Stimulated activated CD8-positive, alpha-beta memory T cell treated with anti-CD3 and anti-CD28 coated beads, Interleukin-4, amount 100 ng/mL, for 48 hours (primary cell): ENCODE measurements at places on chromosomes 6 and 20.

DNA sequence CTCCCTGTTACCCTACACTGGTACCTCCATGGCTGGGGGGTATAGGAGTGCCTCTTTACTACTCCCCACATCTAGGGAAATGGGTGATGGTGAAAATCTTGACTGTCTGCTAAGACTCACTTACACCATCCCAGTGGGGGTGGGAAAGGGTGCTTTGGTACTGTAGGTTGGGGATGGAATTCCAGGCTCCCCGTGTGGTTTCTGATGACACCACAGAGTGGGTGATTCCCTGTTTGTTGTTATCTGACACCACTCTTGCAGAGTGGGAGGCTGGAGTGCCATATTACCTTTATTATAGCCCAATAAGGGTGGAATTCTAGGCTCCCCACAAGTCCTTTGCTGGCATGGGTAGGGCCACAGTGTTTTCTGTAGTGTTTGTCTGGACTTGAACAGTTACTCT is 264.6 kb upstream of the MAN1A1 start:
- no peak for DNase-seq

- no peak for DNase-seq
These were observed 61.5 kb downstream of the RREB1 start for GRCh38 chr6:7169296-7169721.

DNA sequence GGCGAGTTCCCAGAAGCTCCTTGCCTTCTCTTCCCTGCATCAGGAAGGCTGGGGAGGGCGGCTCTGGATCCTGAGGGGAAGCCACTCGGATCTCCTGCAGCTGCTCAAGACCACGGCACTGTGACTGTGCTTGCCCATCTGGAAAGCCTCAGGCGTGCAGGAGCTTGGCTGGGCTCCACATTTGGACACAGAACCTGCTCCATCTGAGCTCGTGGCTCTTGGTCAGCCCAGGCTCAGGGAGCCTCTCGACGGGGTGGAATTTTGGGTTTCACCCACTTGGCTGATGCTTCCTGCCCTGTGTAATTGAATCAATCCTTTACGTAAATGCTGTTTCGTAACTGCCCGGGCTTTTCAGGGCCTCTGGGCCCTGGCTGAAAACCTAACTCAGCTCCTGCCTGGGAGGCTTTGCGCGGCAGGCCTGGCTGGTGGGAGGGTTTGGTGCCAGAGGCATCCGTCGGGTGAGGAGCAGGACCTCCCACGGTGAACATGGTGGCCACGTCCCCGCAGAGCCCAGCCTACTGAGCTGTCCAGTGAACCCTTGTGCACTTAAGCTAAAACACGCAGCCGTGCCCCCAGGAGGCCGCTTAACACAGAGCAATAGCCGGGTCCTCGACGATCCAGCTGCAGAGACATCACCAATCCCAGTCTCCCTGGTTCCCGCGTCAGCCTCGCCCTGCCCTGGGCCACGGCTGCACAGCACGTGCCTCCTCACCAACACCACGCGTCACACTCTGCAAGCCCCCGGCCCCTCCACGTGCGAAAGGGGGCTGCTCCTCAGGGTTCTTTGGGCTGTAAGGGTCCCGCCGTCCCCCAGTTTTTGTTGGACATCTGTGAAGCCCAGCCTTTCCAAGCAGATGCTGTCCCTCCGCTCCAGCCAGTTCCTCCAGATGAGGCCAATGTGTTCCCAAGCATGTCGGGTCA is 241.0 kb downstream of the DLL1 start:
- peak; percentile 19 for DNase-seq

GRCh38 chr20:15158533-15158932 is 821.1 kb upstream of the FLRT3 start:
- DNase-seq, result no peak

DNA sequence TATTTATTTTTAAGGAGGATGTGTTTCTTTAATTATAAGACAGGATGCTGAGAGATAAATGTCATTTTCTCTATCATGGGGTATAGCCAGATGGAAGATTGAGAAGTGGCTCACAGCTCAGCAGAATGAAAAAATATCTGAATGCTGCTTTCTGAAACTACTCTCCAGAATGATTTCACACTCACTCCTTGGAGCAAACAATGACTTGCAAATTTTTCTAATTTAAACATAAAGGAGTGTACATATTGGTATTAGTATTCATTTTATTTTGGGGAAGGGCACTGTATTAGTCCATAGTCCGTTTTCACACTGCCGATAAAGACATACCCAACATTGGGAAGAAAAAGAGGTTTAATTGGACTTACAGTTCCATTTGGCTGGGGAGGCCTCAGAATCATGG is 52.4 kb upstream of the TRIM26 start:
- no peak for DNase-seq

DNA sequence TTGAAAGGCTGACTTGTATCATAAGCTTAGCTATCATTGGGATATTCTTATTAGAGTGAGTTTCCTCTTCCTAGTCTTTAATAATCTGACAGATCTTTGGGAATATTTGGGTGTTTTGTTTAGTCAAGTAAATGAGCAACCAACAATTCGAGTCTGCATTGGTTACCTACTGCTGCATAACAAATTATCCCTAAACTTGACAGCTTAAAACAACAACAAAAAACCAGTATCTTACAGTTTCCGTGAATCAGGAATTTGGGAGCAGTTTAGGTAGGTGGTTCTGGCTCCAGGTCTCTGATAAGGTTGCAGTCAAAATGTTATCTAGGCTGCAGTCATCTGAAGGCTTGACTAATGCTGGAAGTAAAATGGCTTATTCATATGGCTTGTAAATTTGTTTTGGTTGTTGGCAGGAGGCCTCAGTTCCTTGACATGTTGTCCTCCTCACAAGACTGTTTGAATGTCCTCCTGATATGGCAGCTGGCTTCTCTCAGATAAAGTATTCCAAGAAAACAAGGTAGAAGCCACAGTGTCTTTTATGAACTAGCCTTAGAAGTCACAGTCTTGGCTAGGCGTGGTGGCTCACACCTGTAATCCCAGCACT is 7.2 kb downstream of the GTF3C6 start:
- no peak for DNase-seq

DNA sequence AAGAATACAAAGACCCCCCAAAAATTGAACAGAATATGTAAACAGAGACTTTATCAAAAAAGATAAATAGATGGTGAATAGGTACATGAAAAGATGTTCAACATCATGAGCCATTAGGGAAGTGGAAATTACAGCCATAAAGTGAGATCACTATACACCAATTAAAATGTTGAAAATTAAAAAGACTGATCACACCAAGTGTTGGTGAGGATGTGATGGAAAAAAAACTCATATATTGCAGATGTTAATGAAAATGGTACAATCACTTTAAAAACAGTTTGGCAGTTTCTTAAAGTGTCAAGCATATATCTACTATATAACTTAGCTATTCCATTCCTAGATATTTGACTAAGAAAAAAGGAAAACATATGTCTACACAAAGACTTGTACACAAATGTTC is 280.5 kb downstream of the DHX35 start:
- no peak for DNase-seq

GRCh38 chr6:106939208-106939607 is 35.3 kb downstream of the CD24 start:
- no peak for DNase-seq

DNA sequence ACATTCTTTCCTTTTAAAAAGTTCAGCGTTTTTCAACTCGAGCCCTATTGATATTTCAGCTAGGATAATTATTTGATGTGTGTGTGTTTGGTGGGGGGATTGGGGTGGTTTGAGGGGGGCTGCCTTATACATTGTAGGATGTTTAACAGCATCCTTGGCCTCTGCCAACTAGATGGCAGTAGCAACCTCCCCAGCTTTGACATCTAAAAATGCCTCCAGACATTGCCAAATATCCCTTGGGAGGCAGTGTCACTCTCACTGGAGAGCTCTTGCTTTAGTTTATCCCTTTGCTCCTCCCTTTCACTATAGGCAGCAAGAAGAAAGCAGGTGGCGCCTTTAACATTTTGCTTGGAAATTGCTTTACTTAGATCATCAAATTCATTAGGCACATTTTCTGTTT is 14.6 kb upstream of the TP53TG5 start:
- DNase-seq, result no peak

- no peak for DNase-seq
These were observed at the start of gene MATN4 for GRCh38 chr20:45308117-45308778. Gene MATN4, minus strand, starts transcription at chr20:45308299. Its CDS starts 2,717 bp downstream, at chr20:45305582.

DNA sequence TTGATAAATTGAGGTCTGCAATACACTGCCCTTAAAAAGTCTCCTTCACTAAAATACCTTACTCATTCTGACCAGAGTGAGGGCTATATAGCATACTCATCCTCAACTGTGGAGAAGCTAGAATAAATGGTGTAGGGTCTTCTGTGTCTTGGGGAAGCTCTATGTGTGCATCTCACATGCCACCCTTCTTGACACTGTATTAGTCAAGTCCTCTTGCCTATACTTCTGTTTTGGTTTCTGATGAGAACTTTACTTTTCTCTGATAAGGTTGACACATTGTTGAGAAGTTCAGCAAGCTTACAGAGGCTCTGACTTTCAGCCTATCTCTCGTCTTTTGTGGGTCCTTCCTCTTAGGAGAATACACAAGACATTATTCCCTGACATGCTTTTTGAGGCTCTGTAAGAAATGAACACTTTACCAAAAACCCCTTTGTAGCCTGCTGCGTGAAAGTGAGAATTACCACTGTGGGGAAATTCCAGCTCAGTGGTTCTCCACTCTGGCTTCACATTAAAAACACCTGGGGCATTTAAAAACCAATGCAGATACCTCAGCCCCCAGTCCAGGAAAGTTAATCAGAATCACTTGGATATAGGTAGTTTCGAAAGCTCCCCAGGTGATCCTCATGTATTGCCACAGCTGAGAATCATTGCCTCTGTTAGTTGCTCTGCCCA is 372.1 kb upstream of the HS3ST5 start:
- no peak for DNase-seq

DNA sequence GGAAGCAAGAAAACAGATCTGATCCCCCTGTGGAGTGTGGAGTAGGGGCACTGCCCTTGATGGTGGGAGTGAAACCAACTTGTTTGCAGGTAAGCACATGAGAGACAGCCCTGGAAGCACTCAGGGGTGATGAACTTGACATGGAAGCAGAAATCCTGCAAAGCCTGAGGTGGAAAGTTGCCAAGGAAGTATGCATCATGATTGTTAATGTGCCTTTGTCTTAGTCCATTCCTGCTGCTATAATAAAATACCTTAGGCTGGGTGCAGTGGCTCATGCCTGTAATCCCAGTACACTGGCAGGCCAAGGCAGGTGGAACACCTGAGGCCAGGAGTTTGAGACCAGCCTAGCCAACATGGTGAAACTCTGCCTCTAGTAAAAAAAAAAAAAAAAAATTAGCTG is 40.2 kb upstream of the IFNGR1 start:
- DNase-seq, result no peak

- DNase-seq, result no peak
These were observed 667.6 kb downstream of the TENT5A start for GRCh38 chr6:81084776-81085430.

GRCh38 chr6:2477666-2478065 is 232.3 kb upstream of the GMDS start:
- no peak for DNase-seq

DNA sequence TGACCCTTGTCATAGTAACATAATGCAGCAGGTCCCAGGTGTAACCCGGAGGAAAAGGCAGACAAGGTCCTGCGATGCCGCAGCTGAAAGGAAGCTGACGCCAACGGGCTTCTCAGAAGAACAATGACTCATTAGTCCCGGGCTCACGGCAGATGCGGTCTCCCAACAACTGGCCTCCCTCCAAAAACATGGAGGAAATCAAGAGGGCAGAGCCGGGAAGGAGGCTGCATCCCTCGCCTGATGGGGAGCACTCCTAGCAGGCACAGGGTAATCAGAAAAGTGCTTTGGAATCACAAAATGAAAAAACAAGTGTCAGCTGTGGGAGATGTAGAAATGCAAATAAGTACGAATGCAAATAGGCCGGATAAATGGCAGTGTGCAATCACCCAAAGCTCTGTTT is 165.2 kb upstream of the AGPAT4 start:
- no peak for DNase-seq

DNA sequence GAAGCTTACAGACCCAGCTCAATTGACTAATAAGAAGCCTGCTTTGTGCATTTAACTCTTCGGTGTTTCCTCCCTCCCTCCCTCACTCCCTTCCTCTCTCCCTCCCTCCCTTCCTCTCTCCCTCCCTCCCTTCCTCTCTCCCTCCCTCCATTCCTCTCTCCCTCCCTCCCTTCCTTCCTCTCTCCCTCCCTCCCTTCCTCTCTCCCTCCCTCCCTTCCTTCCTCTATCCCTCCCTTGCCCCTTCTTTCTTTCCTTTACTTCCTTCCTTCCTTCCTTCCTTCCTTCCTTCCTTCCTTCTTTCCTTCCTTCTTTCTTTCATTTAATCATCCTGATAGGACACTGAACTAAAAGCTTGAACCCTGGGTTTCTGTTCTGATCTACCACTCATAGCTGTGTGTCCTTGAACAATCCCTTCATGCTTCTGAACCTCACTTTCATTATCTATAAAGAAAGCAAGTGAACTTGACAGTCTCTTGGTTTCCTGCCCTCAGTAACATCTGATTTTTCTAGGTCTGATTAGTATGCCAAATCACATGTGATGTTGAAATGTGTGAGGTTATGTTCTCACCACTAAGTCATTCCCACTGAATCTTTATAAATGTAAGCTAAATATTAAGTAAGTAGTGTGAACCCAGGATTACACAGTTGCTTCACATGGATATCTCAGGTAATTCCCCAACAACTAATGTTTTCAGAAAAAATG is 132.3 kb upstream of the BMP2 start:
- DNase-seq, result no peak

DNA sequence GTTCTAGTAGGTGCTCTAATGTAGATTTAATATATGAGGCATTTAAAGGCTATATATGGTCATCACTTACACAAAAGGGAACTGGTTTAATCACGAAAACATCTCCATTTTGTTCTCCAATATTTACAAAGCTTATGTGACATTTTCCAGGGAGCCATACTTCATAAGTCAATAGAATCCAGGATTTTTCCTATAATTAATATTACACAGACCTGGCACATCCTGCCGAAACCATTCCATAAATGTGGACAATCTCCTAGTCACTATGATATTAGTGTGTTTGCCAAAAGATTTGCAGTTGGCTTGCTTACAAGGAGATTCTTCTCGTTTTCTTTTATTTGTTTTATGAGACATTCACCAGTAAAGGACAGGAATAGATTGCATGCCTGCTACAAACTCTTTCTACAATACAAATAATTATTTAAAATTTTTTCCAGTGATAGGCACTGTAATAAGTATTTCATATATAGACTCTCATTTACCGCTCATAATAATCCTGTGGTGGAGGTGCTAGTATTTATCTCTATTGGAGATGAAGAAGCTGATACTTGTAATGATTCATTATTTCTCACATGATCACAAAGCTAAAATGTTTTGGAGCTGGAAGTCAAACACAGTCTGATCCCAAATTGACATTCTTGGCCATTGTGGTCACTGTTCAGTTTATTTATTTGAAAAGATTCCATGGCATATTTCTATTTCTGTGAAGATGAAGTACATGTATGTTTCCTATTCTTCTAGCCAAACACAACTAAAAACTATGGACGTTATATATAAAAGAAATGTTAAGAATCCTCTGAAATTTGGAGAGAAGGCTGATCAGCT is 597.0 kb downstream of the HTR1B start:
- no peak for DNase-seq

- DNase-seq, result no peak
These were observed 64.4 kb upstream of the FUCA2 start for GRCh38 chr6:143575901-143576426.
